ENCODE measurements at places on chromosomes 2 and 18.

DNA sequence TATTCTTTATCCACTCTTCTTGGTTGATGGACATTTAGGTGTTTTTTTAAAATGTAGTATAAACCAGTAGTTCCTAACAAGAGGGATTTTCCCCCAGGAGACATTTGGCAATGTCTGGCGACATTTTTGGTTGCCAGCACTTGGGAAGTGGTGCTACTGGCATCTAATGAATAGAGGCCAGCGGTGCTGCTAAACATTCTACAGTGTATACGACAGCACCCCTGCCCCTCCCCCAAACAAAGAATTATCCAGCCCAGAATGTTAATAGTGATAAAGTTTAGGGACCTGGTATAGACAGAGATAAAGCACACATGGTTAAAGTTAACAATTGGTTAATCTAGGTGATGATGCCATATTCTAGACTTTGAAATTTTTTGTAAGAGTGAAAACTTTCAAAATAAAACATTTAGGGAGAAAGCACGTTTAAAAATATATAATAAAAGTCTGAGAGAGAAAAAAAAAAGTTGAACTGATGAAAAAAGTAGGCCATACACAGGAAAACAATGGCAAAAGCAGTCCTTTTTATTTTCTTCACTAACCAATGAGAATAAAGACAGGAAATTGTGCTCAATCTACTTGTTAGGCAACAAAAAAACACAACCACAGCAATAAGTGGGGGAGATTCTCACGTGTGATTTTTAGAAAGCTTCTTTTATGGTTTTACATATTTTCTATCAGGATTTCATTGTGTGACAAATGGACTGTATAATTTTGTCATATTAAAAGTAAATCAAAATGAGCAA lies 14.8 kb downstream of the FBXO48 start:
- DNase-seq = no peak

GRCh38 chr2:193843675-193844074 lies 1648.9 kb upstream of the TMEFF2 start:
- no peak for DNase-seq

- DNase-seq = no peak
Observed at GRCh38 chr2:234329202-234329960, 167.5 kb downstream of the ARL4C start.

- DNase-seq = no peak
Observed at GRCh38 chr2:205730701-205731582, 48.6 kb downstream of the NRP2 start.

DNA sequence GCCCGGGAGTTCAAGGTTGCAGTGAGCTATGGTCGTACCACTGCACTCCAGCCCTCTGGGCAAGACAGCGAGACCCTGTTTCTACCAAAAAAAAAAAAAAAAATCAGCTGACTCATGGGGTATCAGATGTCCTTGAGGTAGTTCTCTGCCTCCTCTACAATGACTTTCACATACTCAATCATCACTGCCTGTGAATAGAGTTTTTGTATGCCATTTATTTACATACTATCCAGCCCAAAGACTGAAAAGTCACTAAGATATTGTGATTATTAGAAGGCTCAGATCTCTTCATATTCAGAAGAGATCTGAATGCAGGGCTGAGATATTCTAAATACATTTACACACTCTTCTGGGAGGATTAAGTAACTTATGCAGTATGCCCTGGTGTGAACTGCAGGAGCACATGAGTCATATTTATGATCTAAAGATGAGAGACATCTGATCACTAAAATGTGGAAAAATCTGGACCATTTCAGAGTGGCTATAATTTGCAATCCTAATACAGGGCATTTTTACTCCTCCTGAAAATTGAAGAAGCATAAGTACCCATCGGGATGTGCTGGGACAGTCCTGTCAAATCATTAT lies 38.9 kb downstream of the KLF7 start:
- no peak for DNase-seq

DNA sequence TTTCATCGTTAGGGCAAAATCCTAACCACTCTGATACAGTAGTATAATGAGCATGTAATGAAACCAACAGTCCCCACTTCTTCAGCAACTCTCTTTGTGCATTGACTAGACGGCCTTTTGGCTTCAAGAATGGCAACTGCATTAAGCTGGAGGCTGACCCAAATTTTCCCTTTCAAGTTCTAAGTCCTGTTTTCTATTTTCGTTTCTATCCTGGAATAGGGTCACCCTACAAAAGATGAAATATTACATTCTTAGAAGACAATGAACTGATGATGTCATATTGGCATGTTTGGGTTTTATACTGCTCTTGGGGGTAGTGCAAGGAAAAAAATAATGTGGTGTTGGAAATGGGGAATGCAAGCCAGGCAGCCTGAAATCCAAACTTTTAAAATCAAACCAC lies 254.4 kb downstream of the ETAA1 start:
- DNase-seq = no peak

DNA sequence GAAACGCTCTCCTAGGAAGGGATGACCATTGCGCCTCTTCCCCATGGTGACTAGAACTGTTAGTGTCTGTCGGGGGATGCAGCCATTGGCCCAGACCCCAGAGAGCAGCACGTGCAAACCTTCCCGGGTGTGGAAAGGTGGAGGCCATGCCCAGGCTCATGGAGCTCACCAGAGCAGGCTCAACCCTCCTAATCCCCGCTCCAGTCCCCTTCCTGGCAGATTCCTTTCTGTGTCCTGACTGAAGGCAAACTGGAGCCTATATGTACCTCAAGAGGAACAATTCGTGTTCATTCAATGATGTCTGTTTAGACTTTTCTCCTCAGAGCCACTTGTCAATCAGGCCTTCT lies 94.4 kb downstream of the RHOB start:
- DNase-seq = no peak

DNA sequence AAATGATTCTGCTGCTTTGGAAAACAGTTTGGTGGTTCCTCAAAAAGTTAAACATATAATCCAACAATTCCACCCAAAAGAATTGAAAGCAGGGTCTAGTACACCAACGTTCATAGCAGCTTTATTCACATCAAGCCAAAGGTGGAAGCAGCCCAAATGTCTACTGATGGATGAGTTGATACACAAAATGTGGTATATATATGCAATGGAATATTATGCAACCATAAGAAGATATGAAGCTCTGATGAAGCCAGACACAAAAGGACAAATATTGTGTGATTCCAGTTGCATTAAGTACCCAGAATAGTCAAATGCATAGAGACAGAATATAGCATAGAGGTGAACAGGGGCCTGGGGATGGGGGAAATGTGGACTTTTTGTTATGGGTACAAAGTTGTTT lies 269.3 kb downstream of the METTL4 start:
- no peak for DNase-seq

- no peak for DNase-seq
Observed at GRCh38 chr18:60962625-60963024, 370.6 kb upstream of the CDH20 start.

DNA sequence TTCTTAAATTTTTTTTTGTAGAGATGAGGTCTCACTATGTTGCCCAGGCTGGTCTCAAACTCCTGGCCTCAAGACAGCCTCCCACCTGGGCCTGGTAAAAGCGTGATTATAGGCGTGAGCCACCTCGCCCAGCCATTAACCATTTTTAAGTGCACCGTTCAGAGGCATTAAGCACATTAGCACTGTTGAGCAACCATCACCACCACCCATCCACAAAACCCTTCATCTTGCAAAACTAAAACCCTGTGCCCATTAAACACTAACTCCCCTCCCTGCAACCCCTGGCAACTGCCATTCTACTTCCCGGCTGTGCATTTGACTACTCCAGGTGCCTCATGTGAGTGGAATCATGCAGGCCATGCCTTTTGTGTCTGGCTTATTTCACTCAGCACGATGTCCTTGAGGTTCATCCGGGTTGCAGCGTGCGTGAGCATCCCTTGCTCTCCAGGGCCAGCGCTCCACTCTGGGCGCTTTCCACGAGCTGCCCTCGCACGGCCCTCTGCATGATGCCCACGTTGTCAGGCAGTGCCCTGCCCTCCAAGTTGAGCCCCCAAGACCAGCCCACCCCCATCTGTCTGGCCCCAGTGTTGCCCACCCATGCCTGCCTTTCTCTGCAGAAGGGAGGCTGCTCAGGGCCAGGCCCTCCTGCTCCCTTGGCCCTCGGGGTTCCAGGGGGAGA lies 63.0 kb upstream of the GLI2 start:
- no peak for DNase-seq

- DNase-seq = no peak
Observed at GRCh38 chr18:35468711-35469110, 29.0 kb downstream of the INO80C start.

DNA sequence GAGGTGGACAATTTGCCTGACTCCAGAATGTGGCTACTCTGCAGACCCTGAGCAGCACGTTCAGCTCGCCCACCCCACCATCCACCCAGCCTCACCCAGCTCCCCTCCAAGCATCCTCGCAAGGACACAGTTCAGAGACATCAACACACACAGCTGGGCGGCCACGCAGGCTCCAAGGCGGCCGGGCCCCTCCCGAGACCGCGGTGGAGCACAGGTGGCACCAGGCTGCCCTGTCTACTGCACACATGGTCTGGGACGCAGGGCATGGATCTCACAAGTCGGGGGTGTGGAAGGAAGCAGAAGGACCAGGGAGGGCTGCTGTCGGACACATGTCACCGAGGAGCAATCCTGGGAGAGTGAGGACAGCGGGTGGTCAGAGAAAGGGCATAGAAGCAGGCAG lies 36.2 kb downstream of the AQP12A start:
- DNase-seq = no peak

- no peak for DNase-seq
Observed at GRCh38 chr2:16320716-16321115, 344.9 kb downstream of the CYRIA start.

DNA sequence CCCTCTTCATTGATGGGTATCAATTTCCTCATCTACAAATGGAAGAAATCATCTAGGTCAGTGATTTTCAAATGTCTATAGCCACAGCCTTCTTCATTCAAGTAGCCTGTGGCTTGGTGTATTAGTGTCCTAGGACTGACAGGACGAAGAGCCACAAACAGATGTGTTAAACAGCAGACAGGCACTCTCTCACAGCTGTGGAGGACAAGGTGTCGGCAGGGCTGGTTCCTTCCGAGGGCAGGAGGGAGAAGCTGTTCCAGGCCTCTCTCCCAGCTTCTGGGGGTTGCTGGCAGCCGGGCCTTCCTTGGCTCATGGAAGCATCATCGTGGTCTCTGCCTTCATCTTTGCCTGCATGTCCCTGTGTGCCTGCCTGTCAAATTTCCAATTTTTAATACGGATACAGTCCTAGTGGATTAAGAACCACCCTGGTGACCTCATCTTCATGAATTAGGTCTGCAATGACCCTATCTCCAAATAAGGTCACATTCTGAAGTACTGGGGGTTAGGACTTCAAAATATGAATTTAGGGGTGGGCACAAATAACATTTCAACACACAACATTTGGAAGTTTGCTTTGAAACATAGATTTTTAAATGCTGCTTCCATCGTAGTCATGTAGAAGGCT lies 86.5 kb downstream of the PTGR3 start:
- no peak for DNase-seq

GRCh38 chr2:60000686-60001085 lies 552.8 kb downstream of the BCL11A start:
- no peak for DNase-seq

DNA sequence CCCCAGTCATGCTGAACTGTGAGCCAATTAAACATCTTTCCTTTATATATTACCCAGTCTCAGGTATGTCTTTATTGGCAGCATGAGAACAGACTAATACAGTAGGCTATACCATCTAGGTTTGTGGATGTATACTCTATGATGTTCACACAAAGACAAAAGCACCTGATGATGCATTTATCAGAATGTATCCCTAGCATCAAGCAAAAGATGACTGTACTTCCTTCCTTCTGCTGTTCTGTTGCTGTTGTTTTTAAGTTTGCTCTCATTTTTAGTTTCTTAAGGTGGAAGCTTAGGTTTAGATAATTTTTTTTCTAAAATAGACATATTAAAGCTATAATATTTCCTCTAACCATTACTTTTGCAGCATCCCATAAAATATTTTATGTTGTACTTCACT lies 12.4 kb downstream of the ZSCAN30 start:
- DNase-seq = no peak

GRCh38 chr2:181268174-181268867 lies 188.9 kb upstream of the ITGA4 start:
- no peak for DNase-seq

DNA sequence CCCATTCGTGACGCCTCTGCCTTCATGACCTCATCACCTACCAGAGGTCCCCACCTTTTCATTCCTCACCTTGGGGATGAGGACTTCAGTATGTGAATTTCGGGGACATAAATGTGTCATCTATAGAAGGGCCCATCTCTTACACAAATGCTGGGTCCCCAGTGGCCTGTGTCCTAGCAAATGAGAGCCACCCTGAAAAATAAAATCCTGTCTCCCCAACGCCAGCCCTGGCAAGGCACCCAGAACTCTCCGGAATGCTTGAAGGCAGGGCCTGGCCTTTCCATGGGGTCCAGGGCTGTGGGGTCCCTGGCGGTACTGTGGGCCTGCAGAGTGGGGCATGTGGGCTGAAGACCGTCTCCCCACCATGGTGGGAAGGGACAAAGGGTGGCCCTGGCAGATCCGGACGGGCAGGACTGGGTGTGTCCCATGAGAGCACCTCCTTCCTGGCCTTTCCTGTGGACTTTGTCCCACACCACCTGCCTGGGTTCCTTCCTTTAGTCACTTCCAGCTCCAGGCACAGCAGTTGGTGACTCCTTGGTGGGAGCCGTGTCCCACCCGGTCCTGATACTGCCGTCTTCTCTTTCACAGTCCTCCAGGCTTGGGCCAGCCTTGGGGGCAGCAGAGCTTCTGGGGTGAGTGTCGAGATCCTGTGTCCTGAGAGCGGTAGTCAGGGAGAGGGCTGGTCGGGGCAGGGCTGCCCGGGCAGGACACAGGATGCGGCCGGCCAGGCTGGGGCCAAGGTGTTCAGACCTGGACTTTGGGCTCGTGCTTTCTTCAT lies 18.6 kb downstream of the CAPN10 start:
- DNase-seq = no peak

GRCh38 chr2:12119841-12120240 lies 373.4 kb downstream of the LPIN1 start:
- DNase-seq = no peak

DNA sequence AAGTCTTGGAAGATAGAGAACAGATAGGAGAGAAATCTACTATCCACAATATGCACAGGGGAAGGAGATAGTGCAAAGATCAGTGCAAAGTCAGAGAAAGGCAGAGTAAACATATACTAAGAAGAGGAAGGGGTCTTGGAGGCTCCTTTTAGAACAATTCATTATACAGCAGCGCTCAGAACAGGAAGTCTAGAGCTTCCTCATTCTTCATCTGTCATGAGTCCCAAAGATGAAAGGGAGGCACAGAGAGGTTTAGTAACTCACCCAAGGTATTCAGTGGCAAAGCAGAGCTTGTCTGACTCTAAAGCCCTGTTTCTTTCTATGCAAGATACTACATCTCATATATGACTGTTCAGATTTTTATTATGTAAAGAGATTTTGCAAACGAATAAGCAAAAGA lies 1.4 kb downstream of the SP110 start:
- no peak for DNase-seq

GRCh38 chr2:26942543-26943295 lies 27.7 kb upstream of the MAPRE3 start:
- peak; percentile 39 for DNase-seq

- DNase-seq = no peak
Observed at GRCh38 chr2:186917866-186918265, 68.9 kb upstream of the ZSWIM2 start.
